Left ventricle myocardium inferior (tissue), 1 donor: ENCODE measurements at places on chromosomes 16 and 17. TPM values are rescaled to one million over a fixed set of nuclear protein-coding genes. Genes with fewer than 3 reads are reported as not detected.

DNA sequence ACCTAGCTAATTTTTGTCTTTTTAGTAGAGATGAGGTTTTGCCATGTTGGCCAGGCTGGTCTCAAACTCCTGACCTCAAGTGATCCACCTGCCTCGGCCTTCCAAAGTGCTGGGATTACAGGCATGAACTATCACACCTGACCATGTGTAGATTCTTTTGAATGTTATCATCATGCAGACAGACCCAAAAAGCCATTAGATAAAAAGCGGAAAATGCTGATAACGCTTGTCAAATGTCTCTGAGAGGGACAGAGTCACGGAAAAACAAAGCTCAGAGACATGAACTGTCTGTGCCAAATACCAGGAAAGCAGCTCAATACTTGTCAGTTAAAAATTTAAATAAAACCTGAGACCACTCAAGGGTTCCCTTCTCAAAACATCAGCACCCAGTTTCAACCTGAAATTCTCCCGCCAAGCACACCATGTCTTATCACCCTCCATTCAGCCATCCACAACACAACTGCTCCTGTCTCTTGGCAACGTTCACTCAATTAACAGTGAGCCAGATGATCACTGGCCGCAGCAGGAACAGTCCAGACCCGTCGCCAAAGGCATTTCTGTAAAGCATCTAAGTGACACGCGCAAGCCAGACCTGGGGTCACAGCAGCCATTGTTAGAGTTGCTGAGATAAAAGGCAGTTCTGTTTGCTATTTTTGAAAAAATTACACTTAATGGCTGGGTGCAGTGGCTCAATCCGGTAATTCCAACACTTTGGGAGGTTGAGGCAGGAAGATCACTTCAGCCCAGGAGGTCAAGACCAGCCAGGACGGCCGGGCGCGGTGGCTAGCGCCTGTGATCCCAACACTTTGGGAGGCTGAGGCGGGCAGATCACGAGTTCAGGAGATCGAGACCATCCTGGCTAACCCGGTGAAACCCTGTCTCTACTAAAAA, 29.7 kb downstream of the FANCA start:
- DNase-seq = peak; percentile 17

- no peak for DNase-seq
Measured at GRCh38 chr16:26787924-26788323, 278.8 kb upstream of the C16orf82 start.

The PLLP gene
- 5.2 TPM for total RNA-seq

The SLC16A5 gene
- total RNA-seq = 8.4 TPM

GRCh38 chr16:12311877-12312276, 335.3 kb downstream of the SNX29 start:
- no peak for DNase-seq

DNA sequence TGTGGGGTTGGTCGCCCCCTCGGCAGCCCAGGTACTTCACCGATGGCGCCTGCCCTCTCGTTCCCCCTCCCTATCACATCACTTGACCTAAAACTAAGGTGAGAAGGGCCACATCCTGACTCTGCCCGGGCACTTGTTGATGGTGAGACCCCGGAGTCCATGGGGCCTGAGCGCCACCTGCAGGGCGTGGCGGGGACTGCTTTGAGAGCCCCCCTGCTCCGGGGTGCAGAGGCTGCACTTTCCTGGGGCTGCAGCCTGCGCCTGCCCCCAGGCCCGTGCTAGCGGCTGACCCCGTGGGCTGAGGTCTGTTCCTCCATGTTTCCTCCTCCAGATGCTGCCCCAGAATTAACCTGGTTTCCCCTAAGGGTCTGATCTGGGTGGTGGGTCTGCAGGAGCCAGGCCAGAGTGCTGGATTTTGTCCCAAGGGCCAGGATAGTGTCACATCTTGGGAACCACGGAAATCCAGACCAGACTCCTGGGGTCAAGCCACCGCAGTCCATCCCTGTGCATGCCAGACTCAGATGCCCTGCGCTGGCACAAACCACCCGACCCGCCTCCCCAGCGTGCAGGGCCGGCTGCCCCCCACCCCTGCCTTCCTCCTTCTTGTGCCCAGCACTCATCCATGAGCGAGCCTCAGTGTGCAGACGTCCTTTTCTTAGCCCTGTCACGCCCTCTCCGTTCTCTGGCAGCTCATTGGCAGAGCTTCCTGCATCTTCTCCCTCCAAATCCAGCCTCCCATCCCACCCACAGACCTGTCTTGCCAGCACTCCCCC, 2.7 kb downstream of the NDUFAF8 start:
- no peak for DNase-seq

DNA sequence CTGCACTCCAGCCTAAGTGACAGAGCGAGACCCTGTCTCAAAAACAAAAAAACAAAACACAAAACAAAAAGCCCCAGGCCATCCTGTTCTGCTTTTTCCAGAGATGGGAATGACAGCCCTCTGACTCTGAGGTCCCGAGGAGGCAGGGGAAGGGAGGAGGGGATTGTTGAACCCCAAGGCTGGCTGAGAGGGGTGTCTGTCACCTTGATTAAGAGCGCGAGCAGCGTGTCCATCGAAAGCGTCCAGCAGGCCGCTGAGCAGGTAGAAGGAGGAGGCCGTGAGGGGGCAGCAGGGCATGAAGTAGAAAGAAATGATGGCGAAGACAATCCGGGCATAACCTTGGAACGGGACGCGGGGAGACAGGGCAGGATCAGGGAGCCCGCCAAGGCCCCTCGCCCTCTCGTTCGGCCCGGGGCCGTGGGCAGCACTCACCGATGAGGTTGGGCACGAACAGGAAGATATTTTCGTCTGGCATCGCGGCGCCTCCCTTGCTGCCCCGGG, 593 bp downstream of the CDIPT start:
- peak; percentile 24 for DNase-seq

The TNFRSF13B gene
- total RNA-seq = not detected

DNA sequence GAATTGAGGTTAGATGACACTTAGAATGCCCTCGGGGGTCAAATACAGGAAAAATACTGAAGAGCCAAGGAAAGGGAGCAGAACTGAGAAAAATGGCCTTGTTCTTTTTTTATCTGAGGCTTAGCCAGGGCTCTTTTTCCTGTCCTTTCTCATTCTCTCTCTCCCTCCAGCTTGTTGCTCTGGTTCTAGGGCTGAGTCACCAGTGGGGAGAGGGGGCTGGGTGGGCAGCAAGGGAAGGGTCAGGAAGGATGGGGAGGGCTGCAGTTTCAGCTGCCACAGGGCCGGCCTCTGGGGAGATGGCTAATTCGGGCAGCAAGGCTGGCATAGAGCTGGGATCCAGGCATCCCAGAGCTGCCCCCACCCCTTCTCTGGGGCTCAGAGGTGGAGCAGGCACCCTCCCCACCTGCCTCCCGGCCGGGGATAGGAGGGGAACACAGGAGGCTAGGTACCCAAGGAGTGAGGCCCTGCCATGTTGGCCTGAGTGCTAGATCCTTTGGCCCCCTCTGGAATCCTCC, 3.9 kb downstream of the ITGA3 start:
- DNase-seq = no peak
